Ureter (tissue), 1 donor: ENCODE measurements at places on chromosomes 6 and 20. TPM values are rescaled to one million over a fixed set of nuclear protein-coding genes. Genes with fewer than 3 reads are reported as not detected.

Gene SLC16A10
- total RNA-seq, result 1.8 TPM

GRCh38 chr6:142174703-142175102, 27.6 kb downstream of the VTA1 start:
- DNase-seq, result no peak

- DNase-seq, result no peak
These were observed 268.4 kb upstream of the SYNCRIP start for GRCh38 chr6:85911067-85911466.

DNA sequence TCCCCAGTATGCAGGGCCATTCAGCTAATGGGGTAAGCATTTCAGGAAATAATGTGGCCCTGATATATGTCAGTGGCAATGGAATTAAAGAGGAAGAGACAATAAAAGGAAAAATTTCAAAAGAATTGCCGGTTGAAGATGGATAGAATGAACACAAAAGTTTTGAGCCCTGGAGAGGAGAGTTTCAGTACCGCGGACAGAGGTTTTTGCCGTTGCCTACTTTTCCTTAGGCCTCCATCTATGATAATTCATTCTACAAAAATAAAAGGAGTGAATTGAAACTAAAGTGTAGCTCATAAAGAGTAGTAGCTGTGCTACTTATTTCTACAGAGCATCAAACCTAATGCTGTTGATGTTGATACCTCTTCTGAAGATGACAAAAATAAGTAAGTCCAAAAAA, 140.7 kb downstream of the RNASET2 start:
- no peak for DNase-seq

Gene CCN5
- 1.1 TPM for total RNA-seq

Gene LGSN
- not detected for total RNA-seq

Gene GRM1
- not detected for total RNA-seq

- DNase-seq, result no peak
These were observed 252.5 kb downstream of the LAMA2 start for GRCh38 chr6:129135451-129135850.

- DNase-seq, result no peak
These were observed 800 bp upstream of the GRIK2 start for GRCh38 chr6:101392586-101393230.

DNA sequence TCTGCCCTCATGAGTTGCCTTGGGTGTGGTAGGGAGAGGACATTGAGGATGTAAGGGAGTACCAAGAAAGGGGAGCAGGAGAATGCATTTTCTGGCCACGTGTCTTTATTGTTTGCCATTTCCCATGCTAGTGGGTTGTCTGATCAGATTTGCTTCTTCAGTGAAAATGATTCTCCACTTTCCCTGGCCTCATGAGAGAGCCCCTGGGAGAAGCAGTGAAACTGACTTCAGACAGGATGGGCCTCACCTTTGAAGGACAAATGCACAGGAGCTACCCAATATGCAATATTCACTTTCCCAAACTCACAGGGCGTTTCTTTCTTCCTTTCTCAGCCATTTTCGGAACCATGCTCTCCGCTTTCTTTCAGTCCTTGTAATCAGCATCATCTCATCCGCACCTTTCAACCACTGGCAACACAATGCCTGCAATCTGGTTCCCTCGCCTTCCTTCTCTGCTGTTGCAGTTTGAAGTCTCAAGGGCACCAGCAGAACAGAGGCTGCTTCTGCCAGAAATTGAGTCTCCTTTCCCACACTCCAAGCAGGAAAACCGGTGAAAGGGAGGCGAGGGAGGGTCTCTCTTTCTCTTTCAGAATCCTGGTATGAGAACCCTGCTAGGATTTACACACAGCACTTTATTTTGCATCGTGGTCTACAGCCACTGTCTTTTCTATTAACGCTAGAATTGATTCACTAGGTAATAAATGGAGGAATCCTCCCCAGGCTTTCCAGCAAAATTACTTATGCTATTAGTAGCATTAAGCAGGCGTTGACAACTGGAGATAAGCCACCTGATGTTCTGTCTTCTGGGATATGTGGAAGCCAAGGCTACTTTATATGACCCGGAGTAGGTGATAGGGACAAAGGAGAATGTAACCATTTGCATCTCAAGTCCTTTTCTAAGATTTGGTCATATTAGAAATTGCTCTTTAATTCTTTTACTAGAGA, 62.0 kb upstream of the FAM184A start:
- DNase-seq, result no peak

DNA sequence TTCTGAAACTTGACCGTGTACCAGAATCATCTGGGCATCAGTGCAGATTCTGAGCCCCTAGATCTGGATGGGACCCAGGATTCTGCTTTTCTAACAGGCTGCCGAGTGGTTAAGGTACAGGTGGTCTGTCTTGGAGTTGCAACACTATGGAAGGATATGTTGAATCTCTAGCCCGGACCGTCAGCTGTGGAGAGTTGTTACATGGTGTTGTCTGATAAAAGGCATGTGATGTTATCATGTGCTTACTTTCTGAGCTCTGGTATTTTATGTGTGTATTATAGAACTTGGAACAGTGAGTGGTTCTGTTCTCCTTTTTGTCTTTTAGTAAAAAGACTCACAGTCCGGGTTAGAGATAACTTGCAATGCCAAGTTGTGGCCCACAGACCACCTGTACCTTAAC, 123.0 kb downstream of the JARID2 start:
- DNase-seq, result no peak

DNA sequence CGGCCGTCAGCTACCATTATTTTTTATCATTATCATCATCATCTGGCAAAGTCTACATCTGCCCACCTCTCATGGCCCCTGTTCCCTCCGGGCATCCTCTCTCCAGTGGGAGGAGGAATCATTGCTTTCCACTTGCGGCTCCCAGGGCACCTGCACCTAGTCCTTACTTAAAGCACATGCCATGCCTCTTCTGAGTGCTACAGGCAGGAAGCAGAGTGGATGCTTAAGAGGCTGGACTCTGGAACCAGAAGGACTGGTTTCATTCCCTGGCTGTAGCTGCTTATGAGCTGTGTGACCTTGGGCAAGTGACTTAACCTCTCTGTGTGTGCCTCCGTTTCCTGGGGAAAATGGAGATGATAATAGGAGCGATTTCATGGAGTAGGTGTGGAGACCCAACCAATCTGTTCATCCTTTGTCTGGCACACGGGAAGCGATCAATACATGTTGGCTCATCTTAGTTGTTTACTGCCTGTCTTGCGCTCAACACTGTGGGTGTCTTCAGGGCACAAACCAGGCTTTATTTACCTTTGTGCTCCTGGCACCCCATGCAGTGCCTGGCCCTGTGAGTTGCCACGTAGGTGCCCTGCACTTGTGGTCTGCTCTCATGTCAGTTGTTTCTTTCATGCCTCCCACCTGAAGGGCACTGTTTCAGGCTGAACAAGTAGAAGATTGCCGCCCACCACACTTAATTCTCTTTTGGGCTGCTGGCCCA, 317.0 kb upstream of the SULF2 start:
- DNase-seq, result no peak

GRCh38 chr6:143539734-143540133, 28.2 kb upstream of the FUCA2 start:
- no peak for DNase-seq

DNA sequence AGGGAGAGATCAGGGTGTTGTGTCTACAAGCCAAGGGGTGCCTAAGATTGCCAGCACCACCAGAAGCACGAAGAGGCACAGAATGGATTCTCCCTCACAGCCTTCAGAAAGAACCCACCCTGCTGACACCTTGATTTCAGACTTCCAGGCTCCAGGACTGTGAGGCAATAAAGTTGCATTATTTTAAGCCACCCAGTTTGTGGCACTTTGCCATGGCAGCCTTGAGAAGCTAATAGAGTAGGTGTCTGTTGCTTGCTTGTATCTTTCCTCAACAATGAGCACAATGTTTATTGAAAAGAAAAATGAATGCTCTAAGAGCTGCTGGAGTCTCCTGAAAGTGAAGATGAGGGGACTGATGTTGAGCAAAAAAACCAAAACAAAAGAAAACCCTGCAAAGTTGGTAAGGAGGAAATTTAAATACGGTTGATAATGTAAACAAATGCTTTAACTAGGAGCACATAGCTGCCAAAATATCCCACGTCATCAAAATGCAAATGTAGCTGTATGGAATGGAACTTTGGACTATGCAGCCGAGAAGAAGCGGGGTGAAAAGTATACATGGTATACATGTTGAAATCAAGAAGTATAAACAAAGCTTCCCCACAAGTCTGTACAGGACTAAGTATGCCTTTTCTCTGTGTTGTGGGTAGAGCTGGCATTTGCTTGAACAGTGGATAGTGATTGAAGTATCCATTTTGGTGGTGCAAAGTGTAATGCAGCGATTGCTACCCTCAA, 8.0 kb downstream of the IL20RA start:
- DNase-seq, result no peak

- DNase-seq, result no peak
These were observed 154.9 kb upstream of the FERMT1 start for GRCh38 chr20:6277661-6278240.

Gene PLAGL1
- total RNA-seq, result 57.3 TPM

DNA sequence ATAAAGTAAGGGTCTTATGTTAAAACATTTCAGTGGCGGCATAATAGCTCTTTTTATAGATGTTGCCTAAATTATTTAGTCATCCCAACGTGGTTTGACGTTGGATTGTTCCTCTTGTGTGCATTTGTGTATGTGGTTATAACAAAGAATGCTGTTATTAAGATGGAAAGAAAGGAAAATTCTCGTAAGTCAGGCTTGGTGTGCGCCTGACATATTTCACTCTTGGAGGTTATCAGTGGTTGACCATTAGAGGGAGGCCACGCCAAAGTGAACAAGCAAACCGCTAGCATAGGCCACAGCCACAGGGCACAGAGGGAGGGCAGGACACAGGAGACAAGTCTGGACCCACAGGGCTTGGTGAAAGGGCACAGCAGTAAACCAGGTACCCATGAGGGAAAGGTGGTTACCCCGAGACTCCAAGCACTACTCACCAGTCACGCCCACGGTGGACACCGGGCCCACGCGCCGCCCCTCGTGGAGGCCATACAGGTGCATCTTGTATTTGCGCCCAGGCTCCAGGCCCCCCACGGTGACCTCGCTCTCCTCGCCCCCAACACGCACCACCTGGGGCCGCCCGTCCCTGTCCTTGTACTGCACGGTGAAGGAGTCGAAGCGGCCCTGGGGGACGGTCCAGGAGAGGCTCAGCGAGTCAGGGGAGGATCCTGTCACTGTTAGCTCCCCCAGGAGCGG, 22.9 kb downstream of the CYP21A2 start:
- no peak for DNase-seq

Gene VARS2
- total RNA-seq, result 33.2 TPM

- DNase-seq, result no peak
These were observed 33.7 kb downstream of the PKIG start for GRCh38 chr20:44615876-44616603.

Gene RPS6KA2
- total RNA-seq, result 85.3 TPM

DNA sequence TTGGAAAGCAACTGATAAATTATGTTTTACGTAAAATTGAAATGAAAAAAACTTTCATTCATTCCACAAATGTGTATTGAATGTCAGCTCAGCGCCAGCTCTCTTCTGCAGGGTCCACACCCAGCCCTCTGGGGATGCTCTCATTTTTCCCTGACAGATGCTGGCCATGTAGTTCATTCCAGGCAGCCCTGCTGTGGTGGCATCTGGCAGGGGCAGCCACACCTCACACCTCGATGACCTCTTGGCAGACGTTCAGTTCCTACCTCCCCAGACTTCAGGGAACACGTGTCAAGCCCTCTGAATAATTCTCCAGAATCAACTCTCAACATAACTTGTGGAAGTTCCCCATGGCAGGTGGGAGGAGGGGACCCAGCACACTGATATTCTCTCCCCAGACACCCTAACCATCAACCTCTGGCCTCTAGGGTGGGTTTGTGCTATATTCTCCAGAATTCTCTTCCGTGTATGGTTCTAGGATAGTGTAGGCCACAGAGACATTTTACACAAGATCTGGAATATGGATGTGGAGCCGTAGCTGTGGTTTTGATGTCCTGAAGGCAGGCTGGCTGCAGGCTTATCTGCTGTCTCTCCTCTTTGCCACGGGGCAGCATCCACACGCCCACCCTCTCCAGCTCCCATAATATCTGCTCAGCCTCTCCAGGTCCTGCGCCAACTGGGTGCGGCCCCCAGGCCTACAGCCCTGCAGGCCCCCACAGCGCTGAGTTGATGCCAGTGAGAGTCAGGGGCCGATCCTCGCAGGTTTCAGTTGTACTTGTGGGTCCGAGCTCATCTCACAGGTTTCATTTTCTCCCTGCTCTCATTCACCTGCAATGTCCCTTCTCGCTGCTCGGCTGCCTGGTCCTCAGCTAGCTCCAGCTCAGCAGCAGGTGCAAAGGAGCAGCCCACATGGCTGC, 175.8 kb upstream of the ARID1B start:
- no peak for DNase-seq

DNA sequence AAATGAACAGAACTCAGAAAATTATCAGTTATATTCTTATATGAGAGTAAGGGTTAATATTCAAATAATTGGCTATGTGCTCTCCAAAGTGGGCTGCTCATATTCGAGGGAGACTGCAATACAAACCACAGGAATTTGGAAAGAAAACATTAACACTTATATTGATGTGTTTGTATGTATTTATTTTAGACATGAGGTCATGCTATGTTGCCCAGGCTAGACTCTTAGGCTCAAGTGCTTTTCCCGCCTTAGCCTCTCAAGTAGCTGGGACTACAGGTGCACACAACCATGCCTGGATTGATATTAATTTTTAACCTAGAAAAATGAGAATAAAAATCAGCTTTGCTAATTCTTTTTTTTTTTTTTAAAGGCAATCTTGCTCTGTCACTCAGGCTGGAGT, 35.0 kb downstream of the BTBD9 start:
- no peak for DNase-seq

Gene CGA
- not detected for total RNA-seq

DNA sequence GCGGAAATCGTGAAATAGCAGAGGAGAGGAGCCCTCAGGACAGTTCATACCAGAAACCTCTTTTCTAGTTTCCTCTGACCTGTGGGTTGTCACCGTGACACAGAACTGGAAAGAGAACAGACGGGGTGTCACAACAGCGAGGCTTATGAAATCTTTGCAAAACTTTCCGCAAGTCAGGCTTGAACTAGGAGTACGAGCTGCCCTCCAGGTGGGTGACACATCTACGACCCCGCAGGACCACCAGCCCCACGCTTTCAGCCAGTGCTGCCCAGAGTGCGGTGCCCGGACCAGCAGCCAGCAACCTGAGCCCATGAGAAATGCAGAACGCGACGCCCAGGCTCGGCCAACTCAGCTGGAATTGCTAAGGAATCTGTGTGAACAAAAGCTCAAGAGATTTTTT, 30.8 kb downstream of the WRNIP1 start:
- no peak for DNase-seq
